Nephron progenitor cell (in vitro differentiated cells): ENCODE measurements at places on chromosomes 7 and 10.

GRCh38 chr7:124310934-124311390 is 278.1 kb upstream of the TMEM229A start:
- DNase-seq = no peak

DNA sequence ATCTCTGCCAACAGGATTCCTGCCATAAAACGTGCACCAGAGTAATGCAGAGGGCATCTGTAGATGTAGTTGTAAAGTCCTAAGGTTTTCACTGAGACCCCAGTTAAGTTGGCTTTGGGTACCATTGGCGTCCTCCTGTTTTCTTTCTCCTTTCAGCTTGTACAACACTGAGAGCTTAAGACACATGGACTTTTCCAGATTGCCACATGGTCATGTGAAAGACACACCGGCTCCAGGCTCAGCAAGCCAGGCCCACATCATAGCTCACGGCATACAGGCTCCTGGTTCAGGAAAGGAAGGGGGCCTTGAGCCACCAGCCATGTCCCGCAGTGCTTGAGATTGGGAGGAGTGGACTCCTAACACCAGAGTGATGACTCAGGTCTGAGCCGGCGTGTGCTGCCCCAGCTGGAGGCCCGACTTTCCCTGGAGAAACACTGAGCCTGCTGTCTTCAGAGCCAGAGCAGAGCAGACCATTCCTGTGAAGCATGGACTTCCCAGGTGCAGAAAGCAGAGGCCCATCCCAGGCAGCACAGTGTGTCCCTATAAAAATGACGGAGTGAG is 252.7 kb downstream of the PRPF18 start:
- DNase-seq = no peak

DNA sequence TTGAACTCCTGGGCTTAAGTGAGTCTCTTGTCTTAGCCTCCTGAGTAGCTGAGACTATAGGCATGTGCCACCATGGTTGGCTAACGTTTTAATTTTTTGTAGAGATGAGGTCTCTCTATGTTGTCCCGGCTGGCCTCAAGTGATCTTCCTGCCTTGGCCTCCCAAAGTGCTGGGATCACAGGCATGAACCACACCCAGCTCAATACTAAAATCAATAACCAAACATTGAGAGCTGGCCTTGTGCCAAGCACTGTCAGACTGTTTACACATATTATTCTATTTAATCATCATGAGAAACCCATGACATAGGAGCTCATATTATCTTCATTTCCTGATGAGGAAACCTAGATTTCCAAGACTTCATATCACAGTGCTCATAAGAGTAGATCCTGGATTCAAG is 251.2 kb downstream of the BAMBI start:
- no peak for DNase-seq

GRCh38 chr7:118104812-118105441 is 79.0 kb upstream of the LSM8 start:
- no peak for DNase-seq

DNA sequence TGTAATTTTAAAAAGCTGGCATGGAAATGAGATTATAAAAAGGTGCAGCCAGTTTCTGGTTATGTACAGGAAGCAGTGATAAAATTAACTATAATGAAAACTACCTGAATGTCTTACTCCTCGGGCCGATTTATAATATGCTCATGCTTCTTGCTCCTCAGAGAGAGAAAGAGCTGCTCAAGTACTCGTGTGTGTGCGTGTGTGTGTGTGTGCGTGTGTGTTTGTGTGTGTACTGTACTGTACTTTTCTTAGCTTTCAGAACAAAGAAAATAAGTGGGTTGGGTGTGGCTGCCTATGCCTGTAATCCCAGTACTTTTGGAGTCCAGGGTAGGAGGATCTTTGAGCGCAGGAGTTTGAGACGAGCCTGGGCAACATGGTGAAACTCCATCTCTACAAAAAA is 96.6 kb upstream of the NMT2 start:
- no peak for DNase-seq

DNA sequence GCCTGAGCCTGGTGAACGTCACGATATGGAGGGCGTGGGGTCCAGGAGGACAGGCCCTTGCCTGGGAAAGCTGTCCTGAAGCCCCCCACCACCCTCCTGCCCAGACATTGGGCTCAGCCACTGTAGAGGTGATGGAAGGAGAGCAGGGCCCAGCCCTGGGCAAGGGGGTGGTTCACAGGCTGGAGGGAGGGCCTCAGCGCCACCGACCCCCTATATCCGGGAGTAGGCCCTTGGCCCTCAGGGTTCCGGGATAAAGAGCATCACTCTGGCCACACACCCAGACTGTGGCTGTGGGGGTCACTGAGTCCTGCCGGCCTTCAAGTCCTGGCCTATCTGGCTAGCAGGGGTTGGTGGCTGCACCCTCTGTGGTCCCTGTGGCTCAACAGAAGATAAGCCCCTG is 55.3 kb upstream of the GTF2IRD1 start:
- DNase-seq = no peak
